Activated CD4-positive, alpha-beta T cell treated with anti-CD3 and anti-CD28 coated beads for 24 hours (primary cell): ENCODE measurements at places on chromosomes 5 and 9.

DNA sequence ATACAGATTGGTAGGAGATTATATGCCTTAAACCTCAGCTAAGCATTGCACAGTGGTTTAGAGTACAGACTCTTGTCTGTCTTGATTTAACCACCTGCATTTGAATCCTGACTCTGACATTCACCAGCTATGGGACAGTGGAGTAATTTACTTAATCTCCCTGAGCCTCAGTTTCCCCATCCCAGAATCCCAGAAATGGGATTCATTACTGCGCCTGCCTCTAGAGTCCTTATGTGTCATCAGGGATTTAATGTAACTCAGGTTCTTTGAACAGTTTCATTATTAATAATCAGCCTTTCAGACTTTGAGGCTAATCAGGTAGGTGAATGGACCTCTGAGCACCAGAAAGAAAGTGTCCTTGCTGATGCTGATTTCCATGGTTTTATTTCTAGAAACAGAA, 149.1 kb downstream of the SMARCA2 start:
- DNase-seq: no peak

- DNase-seq: no peak
Measured at GRCh38 chr5:79181419-79182022, 54.4 kb upstream of the JMY start.

DNA sequence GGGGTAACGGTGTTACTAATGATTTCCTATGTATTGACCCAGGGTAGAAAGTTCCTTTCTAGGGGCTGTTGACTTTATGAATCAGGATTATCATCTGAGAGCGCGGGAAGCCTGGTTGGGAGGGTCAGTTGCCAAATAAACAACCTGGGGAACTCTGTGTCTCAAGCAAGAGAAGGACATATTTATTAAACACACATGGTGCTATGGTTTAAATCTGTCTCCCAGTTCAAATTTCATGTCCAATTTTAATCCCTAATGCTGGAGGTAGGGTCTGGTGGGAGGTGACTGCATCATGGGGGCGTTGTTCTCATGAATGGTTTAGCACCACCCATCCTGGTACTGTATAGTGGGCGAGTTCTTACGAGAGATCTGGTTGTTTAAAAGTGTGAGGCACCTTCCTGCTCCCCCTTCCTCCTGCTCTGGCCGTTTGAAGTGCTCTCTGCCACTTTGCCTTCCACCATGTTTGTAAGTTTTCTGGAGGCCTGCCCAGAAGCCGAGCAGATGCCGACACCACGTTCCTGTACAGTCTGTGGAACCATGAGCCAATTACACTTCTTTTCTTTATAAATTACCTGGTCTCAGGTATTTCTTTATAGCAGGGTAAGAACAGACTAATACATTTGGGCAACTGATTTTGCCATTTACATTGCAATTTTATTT, 19.7 kb upstream of the GAS1 start:
- DNase-seq: no peak

DNA sequence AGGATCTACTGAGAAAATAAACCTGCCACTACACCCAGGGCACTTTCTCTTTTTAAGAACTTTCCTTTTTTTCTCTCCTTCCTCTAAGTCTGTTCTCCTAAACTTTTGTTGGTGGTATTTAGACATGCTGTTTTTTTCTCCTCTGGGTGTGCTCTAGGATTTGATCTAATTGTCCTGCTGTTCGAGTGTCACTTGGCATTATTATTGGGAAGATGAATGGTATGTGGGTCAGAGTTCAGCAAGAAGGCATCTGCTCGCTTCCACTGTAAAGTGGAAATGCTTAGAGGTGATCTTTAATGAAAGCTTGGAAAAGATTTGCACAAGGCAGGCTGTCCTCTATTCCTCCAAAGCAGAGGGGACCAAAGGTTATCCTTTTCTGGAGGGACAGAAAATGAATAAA, 1.3 kb upstream of the PLPPR1 start:
- no peak for DNase-seq

GRCh38 chr5:80083101-80083890, 48.1 kb downstream of the THBS4 start:
- peak; percentile 6 for DNase-seq

DNA sequence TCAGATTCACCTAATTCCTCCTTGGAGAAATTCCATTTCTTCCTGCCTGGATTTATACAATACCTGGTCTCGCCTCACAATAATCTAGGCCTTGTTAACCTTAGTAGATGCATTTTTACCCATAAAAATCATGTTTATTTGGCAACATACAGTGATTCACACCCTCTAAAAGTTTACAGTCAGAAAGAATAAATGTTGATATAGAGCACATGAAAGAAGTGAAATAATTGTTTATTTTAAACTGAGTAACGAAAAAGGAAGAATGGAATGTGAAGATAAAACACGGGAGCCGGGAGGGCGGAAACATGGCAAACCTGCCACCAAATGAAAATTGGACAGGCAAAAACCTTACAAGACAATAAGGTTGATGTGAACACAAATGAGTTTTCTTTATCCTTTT, 28.9 kb upstream of the KCNN2 start:
- no peak for DNase-seq

- no peak for DNase-seq
Measured at GRCh38 chr5:74430631-74431289, 209.8 kb downstream of the ENC1 start.

- no peak for DNase-seq
Measured at GRCh38 chr5:159504857-159505304, 174.6 kb upstream of the IL12B start.

DNA sequence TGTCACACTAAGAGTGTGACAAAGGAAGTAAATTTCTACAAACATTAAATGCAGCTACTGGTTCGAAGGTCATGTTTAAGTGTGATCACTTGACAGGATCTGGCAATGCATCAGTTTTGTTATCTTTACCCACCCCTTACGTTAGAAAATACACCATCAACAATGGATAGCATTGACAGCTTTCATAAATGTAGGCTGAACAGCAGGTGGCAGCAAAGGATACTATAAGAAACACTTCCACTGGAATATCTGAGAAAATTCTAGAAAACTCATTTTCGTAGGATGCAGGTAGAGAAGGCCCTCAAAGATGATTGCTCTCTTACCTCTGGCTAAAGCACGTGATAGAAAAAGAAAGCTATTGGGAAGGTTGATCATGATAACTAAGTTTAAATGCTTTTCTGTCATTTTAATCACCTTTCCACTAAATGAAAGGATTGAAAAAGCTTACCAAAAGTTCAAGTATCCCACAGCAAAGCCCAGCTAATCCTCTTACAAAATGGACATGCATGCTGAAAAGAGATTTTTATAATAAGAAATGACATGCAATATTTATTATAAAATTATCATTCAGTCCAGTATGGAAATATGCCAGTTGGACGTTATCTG, 292.5 kb downstream of the PARP8 start:
- no peak for DNase-seq

GRCh38 chr9:127662617-127663016, 44.2 kb upstream of the CFAP157 start:
- no peak for DNase-seq

- no peak for DNase-seq
Measured at GRCh38 chr5:128695791-128696530, 157.9 kb upstream of the FBN2 start.

DNA sequence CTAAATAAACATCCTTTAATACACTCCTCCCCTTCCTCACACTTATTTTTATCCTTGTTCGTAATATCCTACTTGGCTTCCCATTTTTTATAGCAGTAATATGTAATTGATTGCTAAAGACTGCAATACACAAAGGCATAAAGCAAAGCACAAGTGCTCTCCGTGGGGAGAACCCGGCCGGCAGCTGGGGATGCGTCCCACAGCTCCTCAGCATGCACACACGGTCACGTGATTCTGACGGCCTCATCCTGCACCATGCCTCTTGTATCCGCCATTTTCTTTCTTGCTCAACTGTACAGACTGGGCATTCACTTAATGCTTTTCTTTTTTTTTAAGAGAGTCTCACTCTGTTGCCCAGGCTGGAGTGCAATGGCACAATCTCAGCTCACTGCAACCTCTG, 2.8 kb downstream of the BRD3OS start:
- DNase-seq: no peak

DNA sequence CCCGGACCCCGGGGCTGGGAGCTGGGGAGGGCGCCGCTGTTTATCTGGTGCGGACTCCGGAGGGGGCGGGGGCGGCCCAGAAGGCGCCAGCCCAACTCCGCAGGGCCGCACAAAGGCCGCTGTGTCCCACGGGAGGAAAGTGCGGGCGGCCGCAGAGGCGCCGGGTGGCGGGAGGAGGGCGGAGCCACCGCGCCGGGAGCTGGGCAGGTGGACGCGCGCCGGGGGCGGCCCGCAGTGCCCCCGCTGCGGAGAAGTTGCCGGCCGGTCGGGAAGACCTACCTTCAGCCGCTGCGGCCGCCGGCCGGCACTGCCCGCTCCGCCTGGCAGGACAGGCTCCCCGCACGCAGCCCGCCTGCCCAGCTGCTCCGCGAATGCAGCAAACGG, 43.6 kb downstream of the NACC2 start:
- no peak for DNase-seq

GRCh38 chr5:148961261-148962199, 101.3 kb downstream of the SH3TC2 start:
- no peak for DNase-seq
